ENCODE measurements at places on chromosomes 1 and 21.

GRCh38 chr1:236681219-236681618 lies 5.1 kb upstream of the ACTN2 start:
- DNase-seq: no peak

GRCh38 chr1:81812712-81813111 lies 12.0 kb downstream of the ADGRL2 start:
- DNase-seq: no peak

GRCh38 chr1:164562947-164563520 lies 4.0 kb downstream of the PBX1 start:
- no peak for DNase-seq

DNA sequence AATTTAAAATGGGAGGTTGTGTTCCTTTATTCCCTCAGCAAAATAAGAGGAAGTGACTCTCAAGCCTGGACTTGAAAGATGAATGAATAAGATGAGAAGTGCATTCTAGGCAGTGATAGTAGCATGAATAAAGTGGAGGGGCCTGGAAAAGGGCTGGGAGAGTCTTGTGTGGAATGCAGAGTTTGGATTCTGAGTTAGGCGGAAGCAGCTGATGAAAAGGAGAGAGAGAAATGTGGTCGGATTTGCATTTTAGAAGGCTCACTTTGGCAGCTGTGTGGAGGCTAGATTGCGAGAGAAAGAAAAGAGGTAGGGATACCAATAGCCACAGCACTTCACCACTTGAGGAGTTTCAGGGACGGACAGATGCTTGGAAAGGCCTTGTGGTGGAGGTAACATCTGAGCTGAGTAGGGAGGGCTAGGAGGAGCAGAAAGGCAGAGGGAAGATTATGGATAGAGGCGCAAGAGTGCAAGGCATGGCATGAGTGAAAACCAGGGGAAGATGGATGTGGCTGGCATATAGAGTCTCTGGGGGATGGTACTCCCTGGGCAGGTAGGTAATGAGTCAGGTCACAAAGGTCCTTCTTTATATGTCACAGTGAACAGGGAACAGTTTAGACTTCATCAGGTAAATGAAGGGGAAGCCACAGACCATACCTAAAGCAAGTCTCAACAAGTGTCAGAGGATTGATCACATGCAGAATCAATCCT lies 59.6 kb downstream of the ST3GAL3 start:
- DNase-seq: no peak

- DNase-seq: no peak
Observed at GRCh38 chr1:75985827-75986226, 53.6 kb upstream of the ASB17 start.

DNA sequence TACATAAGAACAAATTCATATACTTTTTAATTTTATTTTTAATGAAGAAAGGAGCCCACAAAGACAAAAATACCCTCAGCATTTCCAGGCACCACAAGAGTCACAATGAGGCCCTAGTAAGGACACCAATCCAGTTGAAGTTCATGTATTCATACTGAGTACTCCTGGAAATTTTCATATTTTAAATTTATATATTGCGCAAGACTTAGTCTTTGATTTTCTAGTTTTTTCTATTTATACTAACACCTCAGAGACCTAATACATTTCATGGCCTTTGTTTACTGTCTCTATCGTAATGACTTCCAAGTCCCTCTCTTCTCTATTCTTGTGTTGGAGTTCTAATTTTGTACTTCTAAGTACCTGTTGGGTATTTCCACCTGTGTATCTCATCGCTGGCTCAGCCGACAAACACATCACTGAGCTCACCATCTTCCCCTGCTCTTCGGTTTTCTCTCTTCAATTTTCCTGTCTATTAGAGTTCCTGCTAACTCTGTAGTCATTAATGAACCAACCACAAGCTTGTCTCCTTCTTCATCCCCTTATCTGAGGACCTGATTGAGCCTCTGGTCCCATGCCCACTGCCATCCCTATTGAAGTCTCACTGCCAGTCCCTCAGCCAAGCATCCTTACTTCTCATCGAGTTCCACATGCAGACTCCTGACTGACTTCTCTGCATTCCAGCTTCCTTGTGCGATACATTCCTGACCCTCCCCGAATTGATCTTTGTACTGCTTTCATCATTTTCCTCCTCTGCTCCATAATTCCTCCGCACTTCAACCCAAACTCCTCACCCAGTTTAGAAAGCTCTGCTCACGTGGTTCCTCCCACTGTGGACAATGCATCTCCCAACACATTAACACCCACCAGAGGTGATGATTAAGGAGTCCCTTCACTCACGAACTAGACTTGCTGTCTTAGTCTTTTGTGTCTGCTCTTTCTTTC lies 17.3 kb upstream of the IRF2BP2 start:
- DNase-seq: no peak

- DNase-seq: no peak
Observed at GRCh38 chr1:35594005-35594760, 21.1 kb downstream of the TFAP2E start.

DNA sequence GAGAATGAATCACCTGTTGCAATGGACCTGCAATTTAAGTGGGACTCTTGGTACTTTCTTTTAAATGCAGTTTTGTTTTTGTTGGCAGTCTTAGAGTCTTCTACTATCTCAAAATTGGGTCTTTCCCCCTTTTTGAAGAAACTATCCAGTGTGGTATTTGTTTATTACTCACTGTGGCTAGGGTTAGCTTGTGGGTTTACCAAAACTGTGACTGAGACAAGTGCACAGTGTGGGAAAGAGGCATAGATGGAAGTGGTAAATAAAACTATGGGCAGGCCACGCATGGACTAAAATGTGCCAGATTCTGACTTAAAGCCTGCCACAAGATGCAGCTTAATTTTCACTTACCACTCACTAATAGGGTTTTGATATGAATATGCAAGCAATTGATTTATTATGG lies 1441.7 kb downstream of the PLA2G4A start:
- DNase-seq: no peak

DNA sequence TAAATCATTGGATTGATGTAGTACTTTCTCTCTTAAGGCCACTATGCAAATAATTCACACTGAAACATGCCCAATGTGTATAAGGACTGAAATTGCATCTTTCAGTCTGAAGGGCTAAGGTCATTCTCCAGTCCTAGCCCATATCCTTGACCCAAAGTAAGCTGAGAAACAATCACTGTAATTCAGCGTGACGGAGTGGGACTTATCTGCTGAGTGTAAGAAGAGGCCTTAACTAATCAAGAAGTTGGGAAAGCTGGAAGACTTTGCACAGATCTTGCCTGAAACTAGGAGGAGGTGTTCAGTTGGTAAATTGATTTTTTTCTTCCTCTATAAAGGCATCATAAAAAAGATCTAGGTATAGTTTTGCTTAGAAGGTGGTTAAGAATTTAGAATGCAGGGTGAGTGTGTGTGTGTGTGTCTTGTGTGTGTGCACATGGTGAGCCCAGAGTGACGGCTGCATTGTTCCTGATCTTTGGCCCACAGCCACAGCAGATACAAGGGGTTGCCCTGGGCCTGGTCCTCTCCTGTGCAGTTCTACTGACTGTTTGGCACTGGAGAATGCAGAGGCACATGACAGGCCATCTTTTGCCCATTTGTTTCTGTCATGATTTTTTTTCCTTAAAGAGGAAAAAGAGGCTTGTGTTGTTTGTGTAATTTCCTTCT lies 13.3 kb upstream of the PPP2R5A start:
- no peak for DNase-seq

GRCh38 chr1:230595181-230595580 lies 47.1 kb upstream of the COG2 start:
- no peak for DNase-seq

DNA sequence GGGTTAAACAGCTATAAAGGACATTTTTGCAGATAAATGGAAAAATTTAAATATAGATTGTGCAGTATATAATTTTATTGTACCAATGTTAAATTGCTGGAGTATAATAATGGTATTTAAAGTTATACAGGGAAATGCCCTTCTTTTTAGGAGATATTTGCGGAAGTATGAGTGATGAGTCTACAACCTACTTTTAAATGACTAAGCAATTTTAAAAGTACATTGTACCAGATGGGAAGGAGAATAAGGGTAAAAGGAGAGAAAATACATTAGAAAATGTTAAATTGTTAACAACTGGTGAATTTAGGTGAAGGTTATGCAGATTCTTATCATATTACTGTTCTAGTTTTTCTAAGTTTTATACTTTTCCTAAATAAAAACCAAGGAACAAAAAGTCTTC lies 91.8 kb downstream of the ZZZ3 start:
- no peak for DNase-seq

- DNase-seq: peak; percentile 26
Observed at GRCh38 chr1:117573386-117574023, 32.3 kb upstream of the TENT5C start.

- no peak for DNase-seq
Observed at GRCh38 chr1:117675907-117676430, 70.1 kb downstream of the TENT5C start.

DNA sequence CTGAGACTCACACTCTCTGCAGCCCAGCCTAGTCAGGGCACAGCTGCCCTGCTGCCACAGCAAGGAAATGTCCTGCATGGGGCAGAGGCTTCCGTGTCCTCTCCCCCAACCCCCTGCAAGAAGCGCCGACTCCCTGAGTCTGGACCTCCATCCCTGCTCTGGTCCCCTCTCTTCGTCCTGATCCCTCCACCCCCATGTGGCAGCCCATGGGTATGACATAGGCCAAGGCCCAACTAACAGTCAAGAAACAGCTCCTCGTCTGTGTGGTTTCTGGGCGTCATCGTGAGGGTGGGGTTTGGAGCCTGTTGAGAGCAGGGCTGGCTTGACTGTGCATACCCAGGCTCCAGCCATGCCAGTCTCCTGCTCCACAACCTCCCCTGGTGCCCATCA lies 19.5 kb downstream of the FAAH start:
- peak; percentile 15 for DNase-seq

DNA sequence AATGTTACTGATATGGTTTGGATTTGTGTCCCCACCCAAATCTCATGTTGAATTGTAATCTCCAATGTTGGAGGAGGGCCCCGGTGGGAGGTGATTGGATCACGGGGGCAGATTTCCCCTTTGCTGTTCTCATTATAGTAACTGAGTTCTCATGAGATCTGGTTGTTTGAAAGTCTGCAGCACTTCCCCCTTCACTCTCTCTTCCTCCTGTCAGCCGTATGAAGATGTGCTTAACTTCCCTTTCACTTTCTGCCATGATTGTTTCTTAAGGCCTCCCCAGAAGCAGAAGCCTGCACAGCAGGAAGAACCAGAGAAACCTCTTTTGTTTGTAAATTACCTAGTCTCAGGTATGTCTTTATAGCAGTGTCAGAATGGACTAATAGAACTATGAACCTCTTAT lies 28.4 kb downstream of the TRIM33 start:
- DNase-seq: no peak

DNA sequence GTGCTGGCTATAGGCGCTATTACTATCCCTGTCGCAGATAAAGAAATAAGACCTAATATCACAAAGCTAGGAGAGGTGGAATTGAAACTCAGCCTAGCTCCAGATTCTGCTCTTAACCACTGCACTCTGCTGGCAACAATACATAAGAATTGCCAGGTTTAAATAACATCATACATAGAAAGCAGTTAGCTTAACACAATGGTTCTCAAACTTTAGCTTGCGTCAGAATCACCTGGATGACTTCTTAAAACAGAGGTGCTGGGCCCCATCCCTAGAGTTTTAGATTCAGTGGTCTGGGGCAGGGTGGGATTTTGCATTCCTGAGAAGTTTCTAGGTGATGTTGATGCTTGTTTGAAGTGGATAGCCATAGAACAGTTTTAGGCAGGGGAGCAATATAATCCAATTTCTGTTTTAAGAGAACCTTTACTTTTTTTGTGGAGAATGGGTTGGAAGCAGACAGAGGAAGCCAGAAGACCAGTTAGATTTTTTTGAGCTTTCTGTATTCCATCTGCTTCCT lies 1.1 kb upstream of the POMGNT1 start:
- DNase-seq: no peak

- no peak for DNase-seq
Observed at GRCh38 chr1:204041803-204042505, 31.0 kb upstream of the SOX13 start.

- DNase-seq: no peak
Observed at GRCh38 chr1:43418858-43419257, 29.2 kb downstream of the SZT2 start.

GRCh38 chr1:17911791-17912190 lies 156.7 kb downstream of the ACTL8 start:
- no peak for DNase-seq

DNA sequence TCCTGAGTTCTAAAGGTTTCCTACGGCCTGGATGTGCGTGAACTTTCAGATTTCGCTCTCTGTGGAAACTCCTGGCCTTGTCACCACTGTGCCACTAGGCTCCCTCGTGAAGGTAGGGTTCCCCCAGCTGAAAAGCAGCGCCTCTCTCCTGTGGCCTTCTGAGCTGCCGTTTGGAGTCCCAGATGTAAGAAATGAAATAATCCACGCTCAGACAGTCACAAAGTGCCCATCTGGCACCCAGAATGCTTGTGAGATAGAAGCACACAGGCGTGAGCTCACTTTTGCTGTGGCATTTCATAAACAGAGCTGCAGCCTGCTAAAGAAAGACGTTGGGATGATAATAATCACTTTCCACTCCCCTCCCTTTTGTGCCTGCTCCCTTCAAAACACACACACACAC lies 65.8 kb downstream of the LMO4 start:
- DNase-seq: no peak

GRCh38 chr1:206551986-206552326 lies 44.6 kb downstream of the RASSF5 start:
- peak; percentile 81 for DNase-seq

DNA sequence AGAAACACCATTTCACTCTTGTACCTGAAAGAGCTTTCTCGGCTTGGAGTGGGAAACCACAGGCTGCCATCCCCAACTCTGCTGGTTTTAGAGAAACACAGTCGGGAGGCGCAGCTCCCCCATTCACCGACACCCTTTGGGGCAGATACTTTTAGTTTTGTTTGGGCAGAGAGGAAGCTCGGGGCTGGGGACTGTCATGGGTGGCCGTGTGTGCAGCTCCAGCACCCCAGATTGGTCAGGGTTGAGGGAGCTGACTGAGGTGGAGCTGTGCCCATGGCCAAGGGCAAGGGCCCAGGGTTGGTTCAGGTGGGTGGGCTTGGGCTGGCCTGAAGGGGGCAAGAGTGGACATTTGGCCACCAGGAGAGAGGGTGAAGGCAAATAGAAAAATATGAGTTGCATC lies 163.1 kb downstream of the DYRK1A start:
- no peak for DNase-seq

- no peak for DNase-seq
Observed at GRCh38 chr1:156662800-156663055, 14.5 kb downstream of the NES start.

DNA sequence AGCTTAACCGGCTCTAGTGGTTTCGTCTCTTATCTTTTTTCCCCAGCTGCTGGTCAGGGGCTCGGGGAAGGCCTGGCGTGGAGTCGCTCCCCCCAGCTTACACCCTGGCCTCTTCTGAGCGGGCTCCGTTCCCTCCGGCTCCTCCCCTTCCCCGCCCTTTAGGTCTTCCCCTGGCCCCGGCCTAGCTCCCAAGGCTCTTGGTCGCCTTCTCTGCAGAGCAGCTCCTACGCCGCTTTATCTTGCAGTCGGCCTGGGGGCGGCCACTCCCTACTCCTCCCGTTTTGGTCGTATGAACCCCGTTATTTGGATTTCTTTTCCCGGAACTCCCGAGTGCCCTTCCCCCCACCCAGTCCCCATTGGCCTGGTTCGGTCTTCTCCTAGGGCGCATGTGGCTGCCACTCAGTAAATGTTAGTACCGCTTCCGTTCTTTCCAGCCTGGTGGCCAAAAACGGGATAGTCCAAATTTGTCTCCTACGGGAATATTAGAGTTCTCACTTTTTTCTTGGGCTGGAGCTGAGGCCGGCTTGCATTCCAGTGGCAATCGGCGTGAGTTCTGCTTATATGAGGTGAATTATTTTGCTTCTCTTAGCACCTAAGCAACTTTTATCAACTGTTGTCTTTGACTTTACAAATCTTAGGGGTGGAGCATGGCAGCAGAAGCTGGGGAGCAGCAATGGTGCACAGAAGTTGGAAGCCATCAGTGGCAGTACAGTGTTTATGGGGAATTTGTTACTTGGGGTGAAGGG lies 467 bp downstream of the THRAP3 start:
- DNase-seq: no peak

Data from activated T-cell treated with anti-CD3 and anti-CD28 coated beads, Interleukin-2, amount 50 U/mL, for 72 hours (primary cell).